ENCODE measurements at places on chromosomes 5 and 9. TPM values are rescaled to one million over a fixed set of nuclear protein-coding genes. Genes with fewer than 3 reads are reported as not detected.
A peak's percentile ranks its signal among the peaks of the same experiment; 100 is the strongest.

- DNase-seq, result no peak
Measured at GRCh38 chr9:18588002-18588401, 114.0 kb downstream of the ADAMTSL1 start.

GRCh38 chr5:179883163-179883562 lies 24.5 kb downstream of the TBC1D9B start:
- DNase-seq, result no peak

- no peak for DNase-seq
Measured at GRCh38 chr5:68336200-68336599, 120.6 kb downstream of the PIK3R1 start.

DNA sequence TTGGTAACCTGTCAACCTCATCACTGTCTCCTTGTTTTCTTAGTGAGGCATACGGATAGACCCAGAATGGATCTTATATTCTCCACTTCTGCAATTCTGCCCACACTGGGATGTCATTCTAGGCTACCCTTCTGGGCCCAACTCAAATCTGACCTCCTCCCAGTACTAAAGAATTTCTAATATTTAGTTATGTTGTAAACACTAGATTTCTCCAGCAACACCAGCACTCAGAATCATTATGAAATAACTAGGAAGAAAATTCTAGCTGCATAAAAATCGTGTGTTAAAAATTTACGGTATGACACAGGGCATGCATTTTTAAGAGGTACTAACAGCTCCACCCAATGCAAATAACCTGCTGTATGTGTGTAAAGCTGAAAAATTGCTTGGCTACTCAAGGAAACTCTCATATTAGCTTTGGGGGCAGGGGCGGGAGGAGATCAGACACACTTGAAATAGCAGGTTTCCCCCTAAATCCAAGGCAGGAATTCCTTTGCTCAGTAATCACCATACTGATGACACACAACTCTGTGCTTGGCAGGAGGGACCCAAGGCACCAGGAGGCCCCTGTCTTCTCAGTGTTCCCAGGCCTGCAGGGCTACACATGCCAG lies 27.3 kb downstream of the MACROH2A1 start:
- no peak for DNase-seq

DNA sequence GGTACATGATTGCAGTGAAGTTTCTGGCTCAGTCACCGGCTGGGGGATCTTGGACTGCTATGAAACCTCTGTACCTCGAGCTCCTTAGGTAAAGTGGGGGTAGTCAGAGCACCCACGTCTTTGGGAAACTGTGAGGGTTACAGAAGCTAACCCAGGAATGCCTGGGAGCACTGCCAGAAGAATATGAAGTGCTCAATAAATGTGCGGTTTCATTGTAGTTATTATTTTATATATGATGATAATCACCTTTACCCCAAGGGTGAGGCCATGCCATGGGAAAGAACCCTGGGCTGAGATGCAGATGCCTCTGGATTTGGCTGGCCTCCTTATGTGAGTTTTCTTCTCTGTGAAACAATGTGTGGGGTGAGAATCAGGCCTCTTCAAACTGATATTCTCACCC lies 3.7 kb downstream of the NPR3 start:
- DNase-seq, result no peak

DNA sequence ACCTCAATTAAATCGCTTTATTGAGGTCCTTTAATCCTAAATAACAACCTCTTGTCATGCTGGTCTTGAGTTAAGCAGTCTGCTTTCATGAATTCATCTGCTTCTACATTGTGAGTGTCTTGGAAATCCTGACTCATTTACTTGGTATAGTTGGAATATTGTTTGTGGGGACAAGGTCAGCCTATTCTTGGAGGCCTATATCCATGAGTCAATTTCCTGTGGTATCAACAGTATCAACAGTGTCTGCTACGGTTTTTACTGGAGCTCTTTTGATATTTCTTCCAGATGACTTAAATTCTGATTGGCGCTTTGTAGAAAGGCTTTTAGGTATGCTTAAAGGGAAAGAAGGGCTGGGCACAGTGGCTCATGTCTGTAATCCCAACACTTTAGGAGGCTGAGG lies 71.2 kb upstream of the PARP8 start:
- no peak for DNase-seq

DNA sequence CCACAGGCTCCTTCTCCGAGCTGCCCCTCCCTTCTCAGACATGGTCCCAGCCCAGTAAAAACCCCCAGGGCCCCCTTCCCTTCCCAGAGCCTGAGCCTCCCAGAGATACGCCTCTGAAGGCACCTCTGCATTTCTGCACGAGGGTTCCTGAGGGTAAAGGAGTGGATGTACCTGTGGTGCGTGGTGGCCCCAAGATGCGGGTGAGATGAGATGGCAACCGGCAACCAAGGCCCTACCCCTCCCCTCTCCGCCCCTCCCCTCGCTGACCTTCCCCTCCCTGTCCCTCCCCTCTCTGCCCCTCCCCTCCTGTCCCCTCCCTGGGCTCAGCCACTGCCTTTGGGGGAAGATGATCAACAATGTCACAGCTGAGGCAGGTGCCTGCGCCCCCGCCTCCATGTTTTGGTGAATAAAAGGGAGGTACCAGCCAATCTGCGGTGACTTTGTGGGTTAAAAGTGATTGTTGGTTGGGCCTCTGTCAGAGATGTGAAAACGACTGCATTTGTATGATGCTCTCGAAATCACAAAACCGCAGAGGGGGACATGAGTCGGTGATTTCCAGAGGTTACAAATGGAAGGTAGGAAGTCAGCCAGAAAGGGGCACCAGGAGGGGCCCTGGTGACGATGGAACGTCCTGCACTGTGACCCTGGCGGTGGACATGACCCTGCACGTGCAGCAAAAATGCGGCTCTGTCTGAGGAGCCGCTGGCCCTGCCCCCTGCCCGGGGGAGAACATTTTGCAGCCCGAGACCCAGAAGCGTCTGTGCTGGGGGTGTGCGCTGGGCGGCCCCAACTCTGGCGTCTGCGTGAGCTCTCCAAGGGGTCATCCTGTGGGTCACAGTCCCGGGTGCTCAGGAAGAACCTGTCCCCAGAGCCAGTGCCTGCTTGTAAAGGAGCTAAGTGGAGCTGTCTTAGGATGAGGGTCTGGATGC lies 3.7 kb downstream of the LCN9 start:
- peak; percentile 8 for DNase-seq

GRCh38 chr9:84969084-84969483 lies 299.6 kb downstream of the NTRK2 start:
- DNase-seq, result no peak

GRCh38 chr5:99034336-99034735 lies 105.5 kb upstream of the CHD1 start:
- no peak for DNase-seq

DNA sequence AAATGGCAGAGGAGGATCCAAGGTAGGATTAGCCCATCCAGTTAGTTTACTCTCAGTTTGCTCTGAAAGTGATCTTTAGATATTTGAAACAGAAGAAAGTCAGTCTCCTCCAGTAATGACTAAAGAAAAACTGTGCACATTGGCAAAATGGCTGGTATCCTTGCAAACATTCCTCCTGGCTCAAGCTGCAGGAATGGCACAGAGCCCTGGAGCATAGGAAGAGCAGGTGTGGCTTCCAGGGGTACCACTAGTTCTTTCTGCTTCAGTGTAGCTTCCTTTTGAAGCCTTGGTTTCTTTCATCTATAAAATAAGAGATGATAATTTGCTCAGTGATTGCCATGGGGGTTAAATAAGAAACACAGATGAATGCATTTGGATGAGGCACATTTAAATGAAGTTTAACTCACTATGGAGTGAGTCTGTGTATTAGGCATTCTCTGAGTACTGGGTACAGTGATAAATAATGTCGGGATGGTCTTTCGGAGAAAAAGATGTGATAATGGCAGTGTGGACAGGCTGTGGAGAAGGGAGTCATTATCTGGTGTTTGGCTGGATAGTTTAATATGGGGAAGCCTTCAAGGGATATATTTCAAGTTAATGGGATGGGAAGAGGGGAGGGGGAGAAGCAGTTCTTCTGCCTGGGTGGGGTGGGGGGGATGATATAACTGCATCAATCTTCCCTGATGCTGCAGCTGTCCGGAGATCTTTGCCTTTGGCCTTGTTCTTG lies 217.3 kb upstream of the KLF4 start:
- no peak for DNase-seq

GRCh38 chr9:78038620-78039300 lies 7.1 kb upstream of the GNAQ start:
- no peak for DNase-seq

DNA sequence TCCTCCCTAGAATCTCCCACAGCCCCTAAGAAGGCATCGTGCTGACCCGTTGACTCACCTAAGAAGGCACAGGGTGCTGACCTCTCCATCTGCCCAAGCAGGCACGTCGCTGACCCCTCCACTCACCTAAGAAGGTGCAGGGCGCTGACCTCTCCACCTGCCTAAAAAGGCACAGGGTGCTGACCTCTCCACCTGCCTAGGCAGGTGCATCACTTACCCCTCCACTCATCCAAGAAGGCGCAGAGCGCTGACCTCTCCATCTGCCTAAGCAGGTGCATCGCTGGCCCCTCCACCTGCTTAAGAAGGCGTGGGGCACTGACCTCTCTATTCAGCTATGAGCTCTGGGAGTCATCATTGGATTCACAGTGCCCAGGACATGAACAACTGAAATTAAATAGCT lies 54.4 kb upstream of the FCN1 start:
- DNase-seq, result no peak

Gene RANBP3L
- not detected for total RNA-seq

Gene TMC1
- not detected for total RNA-seq

Gene ARL10
- total RNA-seq, result 4.4 TPM

Gene PCDH1
- total RNA-seq, result 0.17 TPM

Gene GABRA1
- not detected for total RNA-seq

Measured in CD4-positive, alpha-beta T cell (primary cell).